ENCODE measurements at places on chromosomes 3 and 15.

DNA sequence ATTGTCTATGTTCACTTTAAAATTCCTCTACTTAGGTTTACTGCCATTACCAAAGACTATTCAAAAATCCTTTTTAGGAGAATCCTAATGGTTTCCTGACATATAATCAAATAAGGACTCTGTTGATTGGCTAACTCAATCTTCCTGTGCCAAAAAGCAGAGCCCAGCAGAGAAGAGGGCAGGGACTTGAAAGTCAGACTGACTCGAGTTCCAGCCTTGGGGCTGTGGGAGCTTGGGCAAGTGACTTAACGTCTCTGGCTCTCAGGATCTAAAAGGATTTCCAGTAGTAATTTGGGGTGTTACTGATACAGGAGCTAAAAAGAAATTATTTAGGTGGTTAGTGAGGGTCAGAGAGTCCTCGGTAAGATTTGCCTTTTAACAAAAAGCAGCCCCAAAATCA lies 10.9 kb downstream of the CCR5 start:
- no peak for DNase-seq

DNA sequence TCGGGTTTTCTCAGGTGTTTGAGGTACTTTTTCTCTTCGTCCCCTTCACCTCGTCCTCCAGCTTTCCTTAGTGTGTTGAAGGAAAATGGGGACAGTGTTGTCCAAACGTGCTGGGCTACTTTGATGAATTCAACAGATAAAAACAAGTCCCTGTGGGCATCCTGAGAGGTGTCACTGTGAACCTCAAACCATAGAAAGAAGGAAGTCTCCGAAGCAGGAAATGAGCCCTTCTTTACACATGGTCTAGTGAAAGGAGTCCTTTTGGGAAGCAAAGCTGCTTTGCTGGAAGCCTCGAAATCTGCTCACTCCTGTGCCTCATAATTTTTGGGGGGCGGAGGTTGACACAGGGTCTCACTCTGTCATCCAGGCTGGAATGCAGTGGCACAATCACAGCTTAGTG lies 10.6 kb downstream of the IL17RB start:
- no peak for DNase-seq

GRCh38 chr3:63274359-63274758 lies 3.7 kb upstream of the SYNPR start:
- no peak for DNase-seq

DNA sequence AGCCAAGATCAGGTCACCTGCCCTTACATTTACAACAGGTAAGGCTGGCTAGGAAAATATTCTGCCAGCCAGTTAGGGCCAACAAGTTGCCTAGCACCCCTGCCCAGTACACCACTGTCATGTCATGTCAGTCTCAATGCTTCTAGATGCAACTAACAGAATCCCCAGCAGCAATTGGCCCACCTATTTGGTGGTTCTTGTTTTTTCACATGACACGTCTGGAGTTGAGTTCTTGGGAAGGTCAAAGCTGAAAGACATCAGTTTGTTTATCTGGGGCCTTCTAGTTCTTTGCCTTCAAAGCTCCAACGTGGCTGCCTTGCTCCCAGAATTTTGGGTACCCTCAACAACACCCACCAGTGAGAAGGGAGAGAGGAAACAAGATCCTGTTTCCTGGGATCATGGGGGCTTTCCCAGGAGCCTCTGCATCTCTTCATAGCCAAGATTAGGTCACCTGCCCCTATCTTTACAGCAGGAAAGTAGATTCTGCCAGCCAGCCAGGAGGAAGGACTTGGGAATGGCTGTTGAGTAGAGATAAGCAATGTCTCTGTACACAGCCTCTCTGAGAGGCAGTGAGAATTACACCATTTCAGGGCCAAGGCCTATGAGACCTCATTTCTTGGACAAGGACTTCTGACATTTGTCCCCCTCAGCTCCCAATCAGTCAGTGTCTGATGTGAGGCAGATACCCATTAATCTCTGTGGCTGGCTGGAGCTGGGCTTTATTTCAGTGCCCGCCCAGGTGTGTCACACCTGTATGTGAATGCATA lies 8.6 kb downstream of the GPX1 start:
- no peak for DNase-seq

DNA sequence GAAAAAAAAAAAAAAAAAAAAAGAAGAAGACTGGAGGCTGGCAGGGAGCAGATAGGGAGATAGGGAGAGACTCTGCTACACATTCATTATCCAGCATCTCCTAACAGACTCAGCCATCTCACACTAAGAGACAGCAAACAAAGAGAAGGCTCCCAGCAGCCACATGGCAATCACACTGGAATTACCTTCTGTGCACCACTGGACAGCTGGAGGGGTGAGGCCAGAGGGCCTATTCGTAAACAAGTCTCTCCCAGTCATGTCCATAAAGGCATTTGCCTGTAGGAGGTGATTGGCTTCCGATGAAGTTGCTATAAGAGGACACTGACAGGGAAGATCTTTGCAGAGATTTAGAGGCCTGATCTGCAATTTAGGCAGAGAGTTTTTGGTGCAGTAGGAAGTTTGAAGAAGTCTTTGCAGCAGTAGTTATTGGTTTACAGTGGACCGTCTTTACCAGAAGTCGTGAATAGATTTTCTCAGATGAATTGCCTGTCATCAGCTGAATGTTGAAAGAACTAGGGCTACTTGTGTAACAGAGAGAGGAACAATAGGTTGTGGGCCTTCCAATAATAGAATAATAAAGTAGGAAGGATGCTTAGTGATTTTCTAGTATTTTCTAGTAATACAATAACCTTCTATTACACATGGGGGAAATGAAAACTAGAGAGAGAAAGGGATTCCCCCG lies 89.7 kb downstream of the TP63 start:
- DNase-seq, result no peak

GRCh38 chr15:57550640-57551039 lies 41.1 kb upstream of the MYZAP start:
- no peak for DNase-seq

GRCh38 chr15:42143356-42143755 lies 13.1 kb downstream of the PLA2G4F start:
- no peak for DNase-seq

DNA sequence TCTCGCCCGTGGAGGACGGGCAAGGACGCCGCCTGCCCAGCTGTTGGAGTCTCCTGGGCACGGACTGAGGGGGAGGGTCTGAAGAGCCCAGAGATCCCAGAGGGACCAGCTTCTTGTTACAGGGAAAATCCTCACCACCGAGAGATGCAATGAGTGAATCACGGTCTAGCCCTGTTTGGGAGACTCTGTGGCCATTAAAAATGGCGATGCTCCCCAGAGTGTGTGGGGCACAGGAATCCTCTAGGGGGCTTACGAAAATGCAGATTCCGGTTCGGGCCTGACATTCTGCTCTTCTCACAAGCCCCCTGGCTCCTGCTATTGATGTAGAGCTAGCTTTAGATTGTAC lies 35.5 kb upstream of the EPHB3 start:
- DNase-seq, result no peak

- no peak for DNase-seq
These were observed 53.7 kb downstream of the CCDC54 start for GRCh38 chr3:107430996-107431245.

GRCh38 chr3:133211449-133211848 lies 173.3 kb downstream of the TMEM108 start:
- DNase-seq, result no peak

DNA sequence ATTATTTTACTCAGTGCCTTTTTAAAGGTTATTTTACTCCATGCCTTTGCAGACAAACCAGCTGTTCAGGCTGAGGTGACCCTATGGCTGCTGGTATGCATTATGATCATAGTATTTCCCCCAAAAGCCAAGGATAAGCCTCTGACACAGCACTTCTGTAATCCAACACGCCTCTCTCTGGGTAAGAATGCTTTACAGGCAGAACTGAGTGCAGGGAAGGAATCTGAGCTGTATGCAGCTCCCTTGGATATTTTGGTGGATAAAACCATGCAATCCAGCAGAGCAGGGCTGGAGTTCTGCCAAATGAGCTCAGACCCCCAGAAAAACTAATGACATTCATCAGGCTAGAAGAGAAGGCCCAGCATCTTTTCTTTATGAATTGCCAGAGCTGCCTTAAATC lies 11.7 kb upstream of the MAP1A start:
- DNase-seq, result no peak

DNA sequence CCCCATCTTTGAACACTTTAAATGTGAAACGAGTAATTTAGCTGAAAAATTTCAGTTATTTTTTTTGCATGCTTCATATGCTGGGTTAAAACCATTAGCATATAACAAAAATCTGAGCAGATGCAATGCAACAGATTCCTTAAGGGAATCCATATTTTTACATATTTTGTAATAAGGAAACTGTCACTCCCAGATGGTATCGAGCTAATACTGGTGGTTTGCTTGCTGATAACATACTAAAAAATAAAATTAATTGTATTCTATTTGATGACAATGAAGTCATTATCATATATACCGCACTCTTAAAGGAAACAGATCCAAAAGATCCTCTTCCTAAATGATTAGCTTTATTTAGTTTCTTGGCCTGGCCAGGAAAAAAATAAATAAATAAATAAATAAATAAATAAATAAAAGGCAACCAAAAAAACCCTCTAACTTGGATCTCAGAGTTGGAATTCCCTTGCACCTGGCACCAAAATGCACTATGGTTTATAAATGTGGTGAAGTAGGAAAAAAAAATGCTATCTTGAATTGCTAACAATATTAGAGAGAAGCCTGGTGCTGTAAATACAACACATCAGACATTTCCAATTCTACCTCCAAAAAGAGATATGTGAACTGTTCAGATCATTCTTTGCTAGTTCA lies 503.2 kb upstream of the ARRDC4 start:
- DNase-seq, result no peak

- no peak for DNase-seq
These were observed 1247.2 kb downstream of the ROBO2 start for GRCh38 chr3:78287085-78287484.

GRCh38 chr3:144187531-144188210 lies 216.0 kb downstream of the DIPK2A start:
- no peak for DNase-seq

- DNase-seq, result no peak
These were observed 4.3 kb downstream of the ATP6V1A start for GRCh38 chr3:113751141-113751540.

DNA sequence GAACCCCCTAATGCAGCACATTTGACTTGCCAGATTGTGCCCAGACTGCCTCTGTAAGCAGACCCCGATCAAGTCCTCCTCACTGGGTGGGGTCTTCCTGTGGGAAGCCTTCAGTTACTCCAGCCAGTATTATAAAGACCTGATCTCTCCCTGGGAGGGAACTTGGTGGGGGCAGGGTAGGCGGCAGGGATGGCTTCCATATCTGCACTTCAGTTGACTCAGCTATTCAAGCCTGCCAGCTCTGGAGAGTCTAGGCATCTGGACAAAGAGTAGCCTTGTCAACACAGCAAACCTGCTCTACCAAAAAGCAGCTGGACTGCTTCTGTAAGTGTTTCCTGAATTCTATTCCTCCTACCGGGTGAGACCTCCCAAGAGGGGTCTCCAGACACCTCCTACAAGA lies 21.0 kb upstream of the SLC25A38 start:
- no peak for DNase-seq

DNA sequence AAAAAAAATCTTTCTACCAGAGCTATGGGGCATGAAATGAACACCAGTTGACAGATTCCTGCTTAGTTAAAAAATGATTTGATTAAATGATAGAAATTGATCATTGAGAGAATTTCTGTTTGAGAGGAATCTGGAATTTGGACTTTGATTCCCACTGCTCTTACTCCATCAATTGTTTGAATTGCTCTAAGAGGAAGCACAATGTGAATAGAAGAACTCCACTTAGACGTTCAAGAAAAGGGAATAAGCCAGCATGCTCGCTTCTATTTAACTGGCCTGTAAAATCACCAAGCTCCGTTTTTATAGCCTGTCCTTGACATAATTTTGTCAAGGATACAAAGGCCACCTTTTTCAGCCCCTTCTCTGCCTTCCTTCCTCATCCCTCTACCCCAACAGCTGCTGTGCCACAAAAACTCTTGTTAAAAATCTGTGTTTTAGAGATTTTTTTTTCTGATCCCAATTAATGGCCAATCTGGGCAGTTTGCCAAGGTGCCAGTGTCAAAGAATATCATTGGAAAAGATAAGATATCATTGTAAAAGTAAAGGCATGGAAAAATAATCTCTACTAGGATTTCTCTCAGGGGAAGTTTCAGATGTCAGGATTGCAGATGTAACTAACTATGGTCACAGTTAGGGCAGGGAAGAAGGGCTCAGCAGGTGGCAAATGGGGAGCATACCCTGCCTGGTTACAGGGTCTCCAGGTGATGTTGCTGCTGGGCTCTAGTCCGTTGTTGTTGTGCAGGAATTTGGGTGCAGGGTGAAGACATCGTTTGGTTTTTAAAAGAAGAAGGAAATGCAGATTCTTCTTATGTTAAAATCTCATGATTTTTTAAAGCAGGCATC lies 301.8 kb upstream of the PDZRN3 start:
- DNase-seq, result no peak

DNA sequence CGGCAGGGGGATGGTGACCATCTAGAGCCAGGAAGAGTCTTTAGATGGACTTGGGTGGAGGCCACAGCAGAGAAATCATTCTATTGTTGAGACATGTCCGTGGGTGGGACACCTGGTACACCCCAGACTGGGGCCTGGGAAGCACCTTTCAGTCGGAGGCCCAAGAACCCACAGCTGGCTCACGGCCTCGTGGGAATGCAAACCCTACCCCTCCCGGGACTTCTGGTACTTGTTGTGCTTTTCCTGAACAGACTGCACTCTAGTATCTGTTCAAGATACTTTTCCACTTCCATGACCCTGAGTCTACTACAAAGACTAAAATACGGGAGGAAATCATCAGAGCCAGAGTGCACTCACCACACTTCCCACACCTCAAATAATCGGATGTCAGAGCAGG lies 60.7 kb downstream of the BDH1 start:
- DNase-seq, result no peak

DNA sequence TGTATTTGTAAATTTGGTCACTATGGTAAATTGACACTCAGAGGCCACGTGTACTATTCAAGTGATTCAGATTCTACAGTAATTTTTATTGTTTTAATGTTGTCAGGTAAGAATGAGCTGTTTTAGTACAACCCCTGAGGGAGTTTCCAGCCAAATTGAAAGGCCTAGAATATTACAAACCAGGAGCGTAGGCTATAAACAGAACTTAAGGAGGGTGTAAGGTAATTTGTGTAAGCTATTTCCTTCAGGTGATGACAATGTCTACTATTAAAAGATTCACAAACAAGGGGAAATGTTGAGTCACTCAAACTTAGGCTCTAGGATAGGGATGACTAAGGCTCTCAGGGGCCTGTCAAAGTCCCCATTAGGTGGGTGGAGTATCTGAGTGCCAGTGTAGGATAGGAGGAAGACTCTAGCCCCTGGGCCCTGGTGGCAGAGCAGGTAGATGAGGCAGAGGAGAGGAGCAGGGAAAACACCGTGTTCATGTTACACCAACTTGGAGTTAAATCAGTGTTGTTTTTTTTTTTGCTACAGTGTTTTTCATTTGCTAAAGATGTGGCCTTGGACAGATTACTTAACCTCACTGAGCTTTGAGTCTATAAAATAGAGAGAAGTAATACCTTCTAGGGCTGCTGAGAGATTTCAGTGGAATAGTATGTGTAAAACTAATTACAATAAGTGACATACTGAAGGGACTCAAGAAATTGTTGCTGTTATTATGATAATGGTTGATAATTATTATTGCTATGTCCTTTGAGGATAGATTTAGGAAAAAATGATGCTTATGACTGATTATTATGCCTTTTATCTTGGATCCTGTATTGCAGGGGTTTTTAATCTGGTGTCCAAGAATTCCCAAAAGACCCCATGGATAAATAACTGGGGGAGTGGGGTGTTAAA lies 10.3 kb downstream of the TM4SF1 start:
- no peak for DNase-seq

GRCh38 chr15:51782357-51782896 lies 31.0 kb downstream of the TMOD2 start:
- DNase-seq, result no peak

GRCh38 chr15:88011533-88011932 lies 245.0 kb downstream of the NTRK3 start:
- no peak for DNase-seq

Data from effector memory CD8-positive, alpha-beta T cell (primary cell).